Right ventricle myocardium inferior (tissue), 1 donor: ENCODE measurements at places on chromosomes 2 and 18. TPM values are rescaled to one million over a fixed set of nuclear protein-coding genes. Genes with fewer than 3 reads are reported as not detected.

Gene CASP10
- total RNA-seq: 6.2 TPM

Gene SERPINB12
- total RNA-seq: not detected

Gene POTEI
- not detected for total RNA-seq

Gene IRS1
- total RNA-seq: 15.9 TPM

Gene GBX2
- total RNA-seq: not detected

DNA sequence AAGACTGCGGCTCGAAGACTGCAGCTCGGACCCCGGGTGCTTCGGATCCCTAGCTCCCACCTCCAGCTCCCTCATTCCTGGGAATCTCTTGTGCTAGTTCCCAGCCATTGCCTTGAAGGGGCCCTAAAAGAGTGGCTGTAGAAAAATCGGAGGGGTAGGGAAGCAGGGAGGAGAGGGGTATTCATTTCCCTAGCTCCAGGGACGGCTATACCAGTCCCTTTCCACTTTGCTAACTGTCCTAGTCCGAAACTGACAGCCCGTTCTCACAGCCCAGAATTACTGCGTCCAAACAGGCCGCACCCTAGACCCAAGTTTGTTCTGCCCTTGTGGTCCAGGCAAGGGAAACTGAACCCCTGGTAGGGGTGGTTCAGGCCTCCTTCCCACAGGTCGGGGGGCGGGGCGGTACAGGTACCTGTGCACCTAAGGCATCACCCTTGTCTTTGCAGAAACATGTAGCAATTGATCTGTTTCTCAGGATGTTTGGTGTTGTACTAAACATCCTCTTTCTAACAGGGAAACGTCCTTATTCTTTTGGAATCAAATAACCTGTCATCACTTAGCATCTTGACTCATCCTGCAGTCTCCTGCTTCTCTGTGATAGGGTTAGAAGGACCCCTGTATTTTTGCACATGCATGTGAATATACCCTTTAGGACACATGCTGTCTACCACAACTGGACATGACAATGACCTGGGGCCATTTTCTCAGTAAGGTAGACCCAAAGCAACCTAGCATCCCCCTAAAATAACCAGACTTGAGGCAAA, 4.0 kb downstream of the EMX1 start:
- DNase-seq: no peak

- DNase-seq: no peak
Measured at GRCh38 chr2:68926796-68927195, 25.9 kb downstream of the GKN2 start.

- DNase-seq: no peak
Measured at GRCh38 chr2:169976335-169976851, 149.1 kb downstream of the UBR3 start.

DNA sequence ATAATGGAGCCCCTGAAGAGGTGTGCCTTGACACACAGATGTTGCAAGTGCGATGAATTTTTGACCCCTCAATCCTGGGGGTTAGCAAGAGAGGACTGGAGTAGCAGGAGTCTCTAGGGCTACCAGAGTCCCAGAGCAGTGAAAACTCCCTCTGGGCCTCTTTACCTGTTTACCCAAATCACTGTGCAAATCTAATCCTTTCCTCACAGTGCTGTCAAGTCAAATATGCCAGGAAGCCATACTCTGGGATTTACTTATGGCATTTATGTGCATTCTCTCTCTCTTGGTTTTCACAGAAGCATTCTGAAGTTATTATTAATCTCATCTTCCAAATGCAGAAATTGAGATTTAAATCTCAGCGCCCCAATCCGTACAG, 62.0 kb downstream of the MOGAT1 start:
- no peak for DNase-seq

- no peak for DNase-seq
Measured at GRCh38 chr18:4847056-4847455, 350.0 kb downstream of the AKAIN1 start.

GRCh38 chr18:26714739-26715138, 150.8 kb downstream of the AQP4 start:
- no peak for DNase-seq

DNA sequence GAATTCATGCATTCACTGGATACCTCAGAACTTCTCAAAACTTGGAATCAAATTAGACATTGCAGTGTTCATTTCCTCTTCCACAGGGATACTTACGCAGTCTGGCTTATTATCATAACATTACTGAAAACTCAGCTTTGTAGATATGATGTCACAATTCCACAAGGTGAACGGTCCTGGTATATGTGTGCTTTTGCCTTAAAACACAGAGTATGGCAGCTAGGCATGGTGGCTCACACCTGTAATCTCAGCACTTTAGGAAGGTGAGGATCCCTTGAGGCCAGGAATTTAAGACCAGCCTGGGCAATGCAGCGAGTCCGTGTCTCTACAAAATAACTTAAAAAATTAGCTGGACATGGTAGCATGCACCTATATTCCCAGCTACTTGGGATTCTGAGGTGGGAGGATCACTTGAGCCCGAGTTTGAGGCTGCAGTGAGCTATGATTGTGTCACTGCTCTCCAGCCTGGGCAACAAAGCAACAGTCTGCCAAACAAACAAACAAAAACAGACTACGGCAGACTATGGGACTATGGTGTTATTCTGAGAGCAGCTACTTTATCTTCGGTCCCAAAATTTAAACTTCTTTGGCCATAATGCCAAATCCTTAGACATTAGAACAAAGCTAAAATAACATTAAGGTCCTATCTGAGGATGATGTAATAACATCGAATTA, 1191.9 kb upstream of the SLC39A10 start:
- no peak for DNase-seq

DNA sequence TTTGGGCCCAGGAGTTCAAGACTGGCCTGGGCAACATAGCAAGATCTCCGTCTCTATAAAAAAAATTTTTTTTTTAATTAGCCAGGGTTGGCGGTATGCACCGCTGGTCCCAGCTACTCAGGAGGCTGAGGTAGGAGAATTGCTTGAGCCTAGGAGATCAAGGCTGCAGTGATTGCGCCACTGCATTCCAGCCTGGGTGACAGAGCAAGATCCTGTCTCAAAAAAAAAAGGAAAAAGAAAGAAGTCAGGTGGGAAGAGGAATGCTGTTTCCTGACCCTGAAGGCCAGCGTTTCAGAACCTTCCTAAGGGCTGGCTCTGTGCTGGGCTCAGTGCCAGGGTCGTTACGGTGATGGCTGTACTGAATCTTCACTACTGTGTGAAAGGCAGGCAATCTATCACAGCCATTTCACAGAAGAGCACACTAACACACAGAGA, 35.0 kb upstream of the AGAP1 start:
- DNase-seq: no peak

GRCh38 chr2:166451468-166451867, 42.6 kb downstream of the SCN7A start:
- DNase-seq: no peak

- no peak for DNase-seq
Measured at GRCh38 chr2:182950546-182950945, 84.1 kb upstream of the FRZB start.

GRCh38 chr2:164917296-164917903, 37.9 kb downstream of the SLC38A11 start:
- no peak for DNase-seq

GRCh38 chr2:219073413-219074129, 12.8 kb upstream of the IHH start:
- no peak for DNase-seq
